ENCODE measurements at places on chromosomes 2 and 18. TPM values are rescaled to one million over a fixed set of nuclear protein-coding genes. Genes with fewer than 3 reads are reported as not detected.

CHRNA1 gene
- total RNA-seq: 94.9 TPM

- DNase-seq: no peak
Observed at GRCh38 chr2:215432759-215433594, 2.9 kb downstream of the FN1 start.

DNA sequence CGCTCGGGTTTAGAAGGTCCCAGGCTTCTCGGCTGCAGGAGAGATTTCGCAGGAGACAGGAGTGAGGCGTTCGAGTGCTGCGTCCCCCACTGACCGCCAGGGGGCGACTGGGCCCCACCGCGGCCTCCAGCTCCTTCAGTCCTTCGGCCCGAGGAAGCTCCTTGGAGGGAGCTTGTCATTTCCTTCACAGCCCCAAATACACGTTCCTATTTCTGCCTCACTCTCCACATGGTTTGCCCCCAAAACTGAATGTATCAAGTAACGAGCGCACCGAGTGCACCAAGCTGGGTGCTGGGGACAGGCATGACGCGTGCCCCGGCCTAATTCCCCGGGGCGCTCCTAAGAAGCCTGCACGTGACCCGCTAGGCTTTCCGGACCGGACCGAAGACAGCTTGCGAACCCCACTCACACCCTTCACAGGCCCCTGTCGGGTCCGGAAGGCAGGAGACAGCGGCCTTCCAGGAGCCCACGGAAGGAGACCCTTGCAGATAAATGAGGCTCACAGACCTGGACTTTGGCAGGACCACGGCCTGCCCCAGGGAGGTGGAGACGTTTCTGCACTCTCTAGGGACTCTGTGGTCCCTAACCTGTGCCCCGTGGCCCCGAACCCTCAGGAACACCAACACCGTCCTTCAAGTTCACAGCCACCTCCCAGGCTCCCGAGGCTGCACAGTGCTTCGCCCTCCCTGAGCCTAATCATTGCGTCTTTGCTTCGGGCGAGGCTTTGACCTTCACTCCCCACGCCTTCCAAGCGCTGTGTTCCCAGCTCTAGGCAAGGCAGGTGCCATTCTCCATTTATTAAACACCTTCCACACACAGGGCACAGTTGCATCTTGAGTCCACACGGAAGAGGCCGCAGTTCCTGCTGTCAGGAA lies 13.0 kb upstream of the FAHD2A start:
- peak; percentile 61 for DNase-seq

DNA sequence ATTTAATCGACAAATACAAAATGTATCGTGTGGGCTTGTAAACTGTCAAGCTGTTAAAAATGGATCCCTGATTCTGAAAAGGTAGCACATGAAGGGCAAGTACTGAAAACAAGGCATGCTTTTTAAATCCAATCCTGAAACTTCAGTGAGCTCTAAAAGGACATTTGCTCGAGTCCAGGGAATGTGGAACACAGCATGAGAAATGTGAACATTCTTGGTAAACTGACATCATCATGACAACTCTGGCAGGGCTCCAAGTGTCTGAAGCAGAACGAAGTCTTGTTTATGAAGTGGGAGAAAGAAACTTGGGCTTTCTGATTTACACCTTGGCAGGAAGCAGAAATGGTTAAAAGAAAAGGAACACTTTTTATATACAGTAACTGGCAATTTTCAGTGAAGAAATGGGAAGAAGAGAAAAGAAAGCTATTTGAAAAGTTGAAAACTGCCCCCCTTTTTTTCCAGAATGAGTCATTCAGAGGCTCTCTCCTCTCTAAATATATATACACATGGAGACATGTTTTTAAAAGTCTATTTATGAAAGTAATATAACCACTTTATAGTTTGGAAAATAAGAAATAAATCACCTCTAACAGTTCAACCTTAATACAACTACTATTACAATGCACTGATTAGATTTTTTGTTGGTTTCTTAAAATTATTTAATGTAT lies 120.8 kb downstream of the GAREM1 start:
- DNase-seq: peak; percentile 98

DNA sequence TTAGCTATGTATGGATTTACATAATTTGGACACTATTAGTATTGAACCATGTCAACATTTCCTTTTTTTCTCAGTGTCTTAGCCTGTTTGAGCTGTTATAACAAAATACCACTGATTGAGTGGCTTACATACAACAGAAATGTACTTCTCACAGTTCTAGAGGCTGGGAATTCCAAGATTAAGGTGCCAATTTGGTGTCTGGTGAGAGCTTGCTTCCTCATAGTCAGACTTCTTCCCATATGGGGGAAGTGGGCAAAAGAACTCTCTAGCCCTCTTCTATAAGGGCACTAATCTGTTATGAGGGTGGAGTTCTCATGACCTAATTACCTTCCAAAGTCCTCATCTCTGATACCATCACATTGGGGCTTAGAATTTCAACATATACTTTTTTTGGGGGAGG lies 12.6 kb downstream of the ZNF804A start:
- DNase-seq: no peak

SERPINB10 gene
- total RNA-seq: 0.04 TPM

- no peak for DNase-seq
Observed at GRCh38 chr2:137117385-137117784, 352.0 kb downstream of the THSD7B start.
